Esophagus mucosa (tissue), 1 donor: ENCODE measurements at places on chromosomes 1 and 21. TPM values are rescaled to one million over a fixed set of nuclear protein-coding genes. Genes with fewer than 3 reads are reported as not detected.

The FAM110D gene
- 0.68 TPM for total RNA-seq

The RUNX3 gene
- total RNA-seq, result 1.6 TPM

The LCE1E gene
- total RNA-seq, result not detected

The CHAF1B gene
- total RNA-seq, result 5.4 TPM

The ADAMTSL4 gene
- 42.9 TPM for total RNA-seq

The NBPF14 gene
- total RNA-seq, result 24.5 TPM

The DPYD gene
- 29.4 TPM for total RNA-seq

The TCHHL1 gene
- total RNA-seq, result not detected

The RORC gene
- 1.2 TPM for total RNA-seq

The ILDR2 gene
- 0.08 TPM for total RNA-seq

The ANXA9 gene
- total RNA-seq, result 0.40 TPM

The NR5A2 gene
- total RNA-seq, result 0.60 TPM

The ADGRL2 gene
- 40.5 TPM for total RNA-seq

The MLLT11 gene
- 0.80 TPM for total RNA-seq

The NBPF20 gene
- total RNA-seq, result 2.1 TPM

The VSIG8 gene
- total RNA-seq, result 1.2 TPM

The CYP4B1 gene
- 13.5 TPM for total RNA-seq
